ENCODE measurements at places on chromosomes 3 and 15.

DNA sequence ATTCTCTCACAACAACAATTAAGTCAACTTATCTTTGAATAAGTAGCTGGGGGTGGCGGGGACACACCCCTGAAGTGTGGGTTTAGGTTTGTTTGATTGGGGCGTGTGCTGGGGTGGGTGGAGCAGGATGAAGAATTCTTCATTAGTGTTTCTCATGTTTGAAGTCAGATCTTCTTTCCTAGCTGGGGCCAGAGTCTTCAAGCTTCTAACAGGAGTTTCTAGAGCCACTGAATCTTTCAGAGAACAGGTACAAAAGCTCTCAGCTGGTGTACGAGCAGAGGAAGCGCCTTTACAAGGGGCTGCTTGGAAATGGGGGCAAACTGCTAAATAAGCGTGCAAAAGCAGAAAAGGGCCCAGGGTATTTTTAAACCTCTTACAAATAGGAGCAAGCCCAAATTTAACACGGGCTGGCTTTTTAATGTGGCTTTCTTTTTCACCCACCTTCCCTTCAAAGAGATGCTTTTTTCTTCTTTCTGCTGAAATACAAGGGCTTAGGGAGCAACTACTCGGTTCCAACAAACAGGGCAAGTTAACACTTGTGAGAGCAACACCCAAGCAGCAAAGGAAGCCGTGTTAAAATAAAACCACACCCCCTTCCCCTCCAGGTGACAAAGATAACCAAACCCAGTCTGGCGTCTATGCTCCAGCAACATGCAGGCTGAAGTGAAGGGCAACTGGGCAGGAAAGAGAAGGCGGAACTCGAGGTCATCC is 86.9 kb upstream of the RASGRP1 start:
- DNase-seq, result no peak

DNA sequence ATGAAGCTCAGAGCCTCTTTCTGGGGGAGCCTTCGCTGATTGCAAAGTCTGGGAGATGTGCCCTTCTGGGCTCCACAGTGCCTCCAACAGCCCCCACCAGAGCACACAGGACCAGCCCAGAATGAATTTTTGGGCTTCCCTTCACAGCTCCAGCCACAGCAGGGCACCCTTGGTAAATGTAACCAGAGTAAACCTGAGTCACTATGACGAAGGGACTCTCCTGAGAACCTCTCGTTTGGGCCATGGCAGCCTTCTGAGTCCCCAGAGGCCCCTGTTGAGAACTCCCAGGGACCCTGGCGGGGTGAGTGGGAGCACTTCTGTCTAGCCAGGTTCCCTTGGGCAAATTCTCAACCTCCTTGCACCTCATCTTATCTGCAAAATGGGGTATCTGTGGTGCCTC is 20.8 kb downstream of the FAM3D start:
- no peak for DNase-seq

DNA sequence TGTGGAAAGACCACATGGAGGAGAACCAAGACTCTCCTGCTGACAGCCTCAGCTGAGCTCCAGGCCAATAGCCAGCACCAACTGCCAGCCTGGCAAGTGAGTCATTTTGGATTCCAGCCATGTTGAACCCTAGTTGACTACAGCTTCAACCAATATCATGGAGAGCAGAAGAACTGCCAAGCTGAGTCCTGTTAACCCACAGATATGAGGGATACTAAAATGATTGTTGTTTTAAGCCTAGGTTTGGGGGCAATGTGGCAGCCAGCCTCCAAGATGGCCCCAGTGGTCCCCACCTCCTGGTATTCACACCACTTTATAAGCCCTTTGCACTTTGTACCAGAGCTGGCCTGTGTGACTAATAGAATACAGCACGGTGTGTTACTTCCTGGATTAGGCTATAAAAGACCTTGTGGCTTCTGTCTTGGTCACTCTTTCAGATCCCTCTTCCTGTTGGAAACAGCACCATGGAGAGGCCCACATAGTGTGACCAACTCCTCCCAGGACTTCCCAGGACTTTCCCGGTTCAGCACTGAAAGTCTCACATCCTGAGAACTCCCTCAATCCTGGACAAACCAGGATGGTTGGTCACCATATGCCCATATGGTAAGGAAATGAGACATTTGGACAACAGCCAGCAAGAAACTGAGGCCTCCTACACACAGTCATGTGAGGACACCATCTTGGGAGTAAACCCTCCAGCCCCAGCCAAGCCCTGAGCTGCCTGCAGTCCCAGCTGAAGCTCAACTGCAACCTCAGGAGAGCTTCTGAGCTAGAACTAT is 32.4 kb upstream of the CDV3 start:
- no peak for DNase-seq

DNA sequence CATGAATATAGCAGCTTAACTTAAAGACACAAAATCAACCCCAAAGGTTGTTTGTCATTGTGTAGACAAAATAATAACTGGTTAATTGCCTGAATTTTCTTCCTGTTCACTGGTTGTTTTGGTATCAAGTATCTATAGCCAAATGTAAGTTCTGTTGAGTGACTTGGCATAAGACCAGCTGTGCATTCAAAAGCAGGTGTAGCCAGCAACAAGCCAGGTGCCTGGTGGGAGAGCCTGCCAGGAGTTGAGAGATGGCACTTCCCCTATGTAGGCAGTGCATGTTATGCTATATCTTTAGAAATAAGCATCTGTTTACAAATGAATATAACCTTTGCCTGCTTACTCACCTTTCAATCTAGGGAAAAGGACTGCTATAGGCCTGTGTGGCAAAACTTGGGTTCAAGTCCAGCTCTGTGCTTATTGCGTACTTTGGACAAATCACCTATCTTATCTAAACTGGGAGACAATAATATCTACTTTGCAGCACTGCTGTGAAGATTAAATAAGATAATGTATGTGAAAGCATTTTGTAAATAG is 84.9 kb upstream of the TBL1XR1 start:
- DNase-seq, result no peak

DNA sequence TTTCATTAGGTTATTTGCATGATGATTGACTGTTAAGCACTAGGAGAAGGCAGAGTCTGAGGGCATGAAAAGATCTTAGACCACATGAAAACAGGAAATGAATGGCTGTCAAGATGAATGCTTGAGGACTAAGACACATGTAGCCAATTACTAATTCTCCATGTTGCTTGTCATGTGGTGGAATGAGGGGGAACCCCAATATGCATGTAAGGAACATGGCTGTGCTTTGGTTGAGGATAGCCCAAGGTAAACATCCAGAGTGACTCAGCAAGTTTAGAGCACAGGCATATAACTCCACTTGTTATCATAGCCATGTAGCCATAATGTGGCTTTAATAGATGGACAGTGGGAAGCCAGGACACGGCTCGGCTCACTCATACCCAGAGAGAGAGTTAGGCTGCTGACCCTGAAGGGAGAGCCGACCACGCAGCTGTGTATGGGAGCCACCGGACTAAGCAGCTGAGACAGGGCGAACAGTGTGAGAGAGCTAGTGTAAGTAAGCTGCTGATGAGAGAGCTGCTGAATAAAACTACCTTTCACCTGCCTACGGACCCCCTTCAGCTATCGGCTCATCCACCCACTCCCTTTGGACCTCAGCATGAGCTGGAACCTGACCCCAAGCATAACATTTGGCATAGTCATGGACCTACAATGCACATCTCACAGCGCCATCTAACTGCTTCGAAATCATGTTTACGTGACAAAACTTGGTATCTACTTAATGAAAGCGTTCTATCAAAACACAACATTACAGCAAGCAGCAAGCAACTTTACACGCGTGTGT is 37.6 kb downstream of the ANO10 start:
- no peak for DNase-seq

DNA sequence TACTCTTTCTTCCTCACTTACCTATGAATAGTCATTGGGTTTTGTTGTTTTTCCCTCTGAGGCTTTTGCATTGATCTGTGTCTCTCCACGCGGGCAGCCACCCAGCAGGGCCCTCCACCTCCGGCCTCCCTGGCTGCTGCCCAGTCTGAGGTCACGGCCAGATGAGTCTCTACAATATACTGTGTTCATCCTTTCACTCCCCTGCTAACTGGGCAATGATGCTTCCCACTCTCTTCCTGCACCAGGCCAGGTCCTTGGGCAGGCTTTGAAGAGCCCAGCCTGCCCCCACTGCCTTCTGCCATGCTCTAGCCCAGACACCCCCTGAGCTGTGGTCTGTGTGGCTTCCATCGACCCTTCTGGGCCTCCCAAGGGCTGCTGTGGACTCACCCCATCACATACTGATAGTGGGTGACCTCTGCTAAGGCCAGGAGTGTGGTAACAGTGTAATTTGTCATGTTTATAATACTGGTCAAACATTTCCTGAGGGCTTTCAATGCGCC is 18.0 kb downstream of the PDIA5 start:
- no peak for DNase-seq

DNA sequence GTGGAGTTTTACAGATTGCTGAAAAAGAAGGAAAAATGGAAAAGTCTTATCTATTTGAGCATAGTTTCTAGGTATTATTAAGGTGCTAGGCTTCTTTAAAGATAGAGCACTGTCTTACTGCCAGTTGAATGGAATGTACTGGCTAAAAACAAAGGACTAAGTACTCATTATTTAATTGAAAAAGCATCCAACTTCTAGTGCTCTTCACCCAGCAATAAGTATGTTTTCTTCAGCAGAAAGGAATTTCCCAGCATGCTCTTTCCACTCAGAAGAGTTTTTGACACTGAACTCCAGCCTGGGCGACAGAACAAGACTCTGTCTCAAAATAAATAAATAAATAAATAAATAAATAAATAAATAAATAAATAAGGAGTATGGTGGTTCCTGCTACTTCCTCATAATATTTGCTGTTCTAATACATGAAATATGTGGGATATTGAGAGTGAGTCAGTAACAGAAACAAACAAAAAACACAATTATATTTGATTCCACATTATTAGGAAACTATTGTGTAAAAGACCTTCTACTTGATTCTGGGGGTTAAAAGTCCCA is 70.6 kb downstream of the ATP13A4 start:
- DNase-seq, result no peak

GRCh38 chr3:95167748-95168147 is 1104.9 kb downstream of the NSUN3 start:
- no peak for DNase-seq

GRCh38 chr15:81942655-81943195 is 103.1 kb downstream of the MEX3B start:
- no peak for DNase-seq
